Lung microvascular endothelial cell (primary cell): ENCODE measurements at places on chromosomes 1 and 21.

GRCh38 chr1:3649342-3650247, at the start of gene WRAP73:
TSS of gene WRAP73 (minus strand) at chr1:3650103. CDS start at chr1:3649999, 104 bp downstream.
- peak; percentile 92 for DNase-seq

- no peak for DNase-seq
These were observed 208.2 kb upstream of the TNR start for GRCh38 chr1:175951627-175952026.

GRCh38 chr1:77193951-77194350, 25.3 kb downstream of the PIGK start:
- no peak for DNase-seq

GRCh38 chr1:38791164-38791515, 68.4 kb downstream of the RRAGC start:
- DNase-seq, result no peak

DNA sequence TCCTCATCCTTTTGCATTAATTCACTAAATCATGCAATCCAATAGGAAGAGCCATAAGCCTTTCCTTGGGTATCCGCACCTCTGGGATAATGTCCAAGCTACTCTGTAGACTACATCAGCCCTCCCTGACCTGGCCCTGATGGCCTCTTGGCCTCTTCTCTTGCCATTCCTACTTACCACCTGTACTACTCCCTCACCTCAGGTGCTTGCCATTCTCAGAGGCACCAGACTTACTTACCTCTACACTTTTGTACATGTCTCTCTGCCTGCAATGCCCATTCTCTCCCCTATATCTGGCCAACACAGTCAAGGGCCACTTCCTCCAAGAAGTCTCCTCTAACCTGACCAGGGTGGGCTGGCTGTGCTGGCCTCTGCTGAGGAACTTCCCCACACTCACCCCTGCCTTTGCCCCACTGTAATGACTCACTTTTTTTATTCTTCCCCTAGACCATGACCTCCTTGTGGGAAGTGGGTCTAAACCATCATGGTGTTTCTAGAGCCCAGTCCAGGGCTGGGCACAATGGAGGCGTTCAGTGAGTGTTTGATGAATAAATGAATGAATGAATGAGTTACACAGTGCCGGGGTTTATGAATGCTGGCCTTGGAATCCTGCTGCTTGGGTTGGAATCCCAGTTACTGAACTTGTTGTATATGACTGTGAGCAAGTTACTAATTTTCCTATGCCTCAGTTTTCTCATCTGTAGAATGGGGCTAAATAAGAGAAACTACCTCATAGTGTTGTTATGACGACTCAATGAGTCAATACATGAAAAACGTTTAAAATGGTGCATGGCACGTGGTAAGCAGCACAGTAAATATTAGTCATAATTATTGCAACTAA, 179.8 kb downstream of the FOXD2 start:
- no peak for DNase-seq

DNA sequence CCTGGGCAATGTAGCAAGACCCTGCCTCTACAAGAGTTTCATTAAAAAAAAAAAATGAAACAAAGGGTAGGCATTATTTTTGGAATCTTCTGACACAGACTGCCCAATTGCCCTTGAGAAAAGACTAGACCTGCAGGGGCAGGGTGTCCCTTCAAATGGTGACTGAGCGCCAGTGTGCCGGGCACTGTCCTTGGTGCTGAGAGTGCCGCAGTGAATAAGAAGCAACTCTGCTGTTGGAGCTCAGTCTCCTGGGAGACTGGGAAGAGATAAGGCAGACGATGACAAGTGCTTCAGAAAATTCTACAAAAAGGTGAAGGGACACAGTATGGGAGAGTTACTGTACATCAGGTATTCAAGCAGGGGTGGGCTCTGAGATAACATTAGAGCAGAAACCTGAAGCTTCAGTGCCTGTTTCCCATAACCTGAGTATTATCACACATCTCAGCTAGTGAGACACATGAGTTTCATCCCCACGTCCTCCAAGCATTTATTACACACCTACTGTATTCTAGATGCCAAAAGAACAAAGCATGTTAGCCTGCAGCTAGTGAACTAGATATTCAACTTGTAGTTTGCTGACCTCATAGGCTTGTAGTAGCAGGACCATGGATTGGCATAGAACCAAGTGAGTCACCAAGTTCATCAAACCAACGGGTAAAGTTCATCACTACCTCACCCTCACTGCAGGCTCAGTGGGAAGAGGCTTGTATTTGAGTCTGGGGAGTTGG, 18.4 kb upstream of the RPL11 start:
- DNase-seq, result peak; percentile 55

GRCh38 chr1:81559662-81560350, 240.9 kb upstream of the ADGRL2 start:
- peak; percentile 18 for DNase-seq

DNA sequence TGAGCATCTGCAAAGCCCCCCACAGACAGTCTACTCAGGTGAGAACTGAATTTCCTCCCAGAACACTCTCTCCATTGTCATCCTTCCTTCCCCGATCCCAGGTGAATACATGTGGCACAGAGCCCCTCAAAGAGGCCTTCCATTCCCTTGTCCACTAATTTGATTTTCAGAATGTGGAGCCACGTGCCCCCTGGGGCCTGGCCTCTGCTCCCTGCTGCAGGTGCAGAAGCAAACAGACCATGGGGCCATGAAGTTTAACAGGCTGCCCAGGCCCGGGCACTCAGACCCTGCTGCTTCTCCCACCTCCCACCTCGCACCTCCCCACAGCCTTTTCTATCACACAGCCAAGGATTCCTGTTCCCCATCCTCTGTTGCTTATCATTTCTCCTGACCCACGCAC, 243.8 kb upstream of the RAB4A start:
- no peak for DNase-seq

- peak; percentile 42 for DNase-seq
These were observed 118.3 kb downstream of the OLFML2B start for GRCh38 chr1:161905269-161905884.

DNA sequence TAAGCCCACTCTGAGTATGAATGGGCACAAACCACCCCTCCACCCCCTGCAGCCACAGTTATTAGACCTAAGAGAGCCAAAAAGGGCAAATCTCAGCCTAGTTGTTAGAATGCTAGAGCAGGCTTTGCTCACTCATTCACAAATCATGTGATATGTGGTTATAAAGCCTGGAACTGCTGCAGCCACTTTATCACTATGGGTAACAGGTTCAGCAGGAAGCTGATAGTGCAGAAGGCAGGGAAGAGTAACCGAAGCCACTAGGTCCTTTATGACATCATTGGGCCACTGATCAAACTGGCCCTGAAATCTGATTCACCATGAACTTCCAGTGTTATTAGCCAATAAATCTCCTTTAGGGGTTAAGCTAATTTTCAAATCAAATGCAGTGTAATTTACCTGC, 134.7 kb downstream of the GRIK1 start:
- no peak for DNase-seq

- DNase-seq, result peak; percentile 80
These were observed 114.0 kb upstream of the RAB4A start for GRCh38 chr1:229156872-229157271.

GRCh38 chr21:41425954-41426675, at the start of gene MX1:
TSS of gene MX1 (plus strand) at chr21:41426239. CDS start at chr21:41432071, 5,832 bp downstream.
- DNase-seq, result peak; percentile 52
